NCI-H345 (cell line): ENCODE measurements at places on chromosomes 3 and 15.

DNA sequence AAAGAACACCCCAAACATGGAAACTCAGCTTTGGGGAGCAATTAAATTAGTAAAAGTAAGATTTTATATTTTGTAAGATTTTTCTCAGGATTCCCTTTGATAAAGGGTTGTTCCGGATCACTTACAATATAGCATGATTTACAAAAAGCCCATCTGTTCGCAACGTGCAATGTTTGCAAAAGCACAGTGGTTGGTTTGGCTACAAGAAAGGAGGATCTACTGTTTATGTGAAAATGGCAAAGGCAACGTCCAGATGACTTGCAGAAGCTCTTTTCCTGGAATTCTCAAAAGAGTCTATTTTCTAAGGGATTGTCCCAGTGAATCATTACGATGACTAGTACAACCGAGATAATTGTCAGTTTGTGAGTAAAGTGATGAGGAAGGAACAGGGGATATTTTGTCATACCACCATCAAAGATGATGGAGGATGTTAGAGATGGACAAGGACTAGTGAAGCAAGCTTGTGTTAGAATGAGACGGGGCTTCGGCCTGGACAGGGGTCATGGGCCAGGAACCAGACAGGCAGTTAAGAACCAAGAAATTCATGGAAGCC, 71.6 kb downstream of the CRYGS start:
- no peak for DNase-seq

DNA sequence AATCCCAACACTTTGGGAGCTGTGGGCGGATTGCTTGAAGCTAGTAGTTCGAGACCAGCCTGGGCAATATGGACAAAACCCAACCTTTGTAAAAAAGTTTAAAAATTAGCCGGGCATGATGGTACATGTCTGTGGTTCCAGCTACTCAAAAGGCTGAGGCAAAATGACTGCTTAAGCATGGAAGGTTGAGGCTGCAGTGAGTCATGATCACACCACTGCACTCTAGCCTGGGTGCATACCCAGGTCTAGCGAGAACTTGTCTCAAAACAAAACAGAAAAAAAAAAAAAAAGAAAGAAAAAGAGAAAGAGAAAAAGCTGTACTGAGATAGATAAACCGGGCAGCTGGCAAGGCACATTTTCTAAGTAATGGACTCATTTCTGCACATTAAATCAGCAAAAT, 10.6 kb downstream of the ARPP19 start:
- no peak for DNase-seq

GRCh38 chr3:20173844-20174410, 12.1 kb downstream of the SGO1 start:
- DNase-seq: no peak

DNA sequence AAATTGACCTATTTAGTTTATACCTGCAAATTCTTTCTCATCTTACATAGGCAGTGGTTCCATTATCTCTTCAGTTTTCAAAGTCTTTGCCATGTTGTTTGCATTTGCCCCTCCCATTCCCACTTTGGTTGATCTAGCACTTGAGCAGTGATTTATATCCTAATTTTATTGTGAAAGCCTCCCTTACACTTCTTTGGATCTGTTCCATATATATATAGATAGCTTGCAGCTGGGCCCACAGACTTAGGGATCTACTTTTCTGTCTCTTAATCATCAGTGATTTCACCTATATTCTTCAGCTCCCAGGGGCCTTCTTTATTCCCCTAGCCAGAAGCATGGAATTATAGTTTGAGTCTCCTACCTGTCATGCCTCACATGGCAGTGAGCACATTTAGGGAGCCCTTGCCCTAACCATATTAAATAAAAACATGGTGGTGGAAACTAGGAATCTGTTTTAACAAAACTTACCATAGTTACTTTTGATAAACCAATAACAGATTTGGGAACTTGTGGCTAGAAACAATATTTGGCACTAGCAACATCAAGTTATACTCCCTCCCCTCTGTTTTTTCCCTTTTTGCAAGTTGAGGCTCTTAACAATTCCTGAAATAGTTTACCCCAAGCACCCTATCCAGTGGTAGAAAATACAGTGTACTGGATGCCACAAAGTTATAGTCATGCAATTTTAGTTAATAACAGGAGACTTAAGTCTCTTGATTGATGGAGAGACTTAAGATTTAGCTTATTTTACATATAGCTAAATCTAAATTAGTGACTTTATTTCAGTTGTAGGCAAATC, 41.7 kb downstream of the ARIH1 start:
- peak; percentile 2 for DNase-seq

DNA sequence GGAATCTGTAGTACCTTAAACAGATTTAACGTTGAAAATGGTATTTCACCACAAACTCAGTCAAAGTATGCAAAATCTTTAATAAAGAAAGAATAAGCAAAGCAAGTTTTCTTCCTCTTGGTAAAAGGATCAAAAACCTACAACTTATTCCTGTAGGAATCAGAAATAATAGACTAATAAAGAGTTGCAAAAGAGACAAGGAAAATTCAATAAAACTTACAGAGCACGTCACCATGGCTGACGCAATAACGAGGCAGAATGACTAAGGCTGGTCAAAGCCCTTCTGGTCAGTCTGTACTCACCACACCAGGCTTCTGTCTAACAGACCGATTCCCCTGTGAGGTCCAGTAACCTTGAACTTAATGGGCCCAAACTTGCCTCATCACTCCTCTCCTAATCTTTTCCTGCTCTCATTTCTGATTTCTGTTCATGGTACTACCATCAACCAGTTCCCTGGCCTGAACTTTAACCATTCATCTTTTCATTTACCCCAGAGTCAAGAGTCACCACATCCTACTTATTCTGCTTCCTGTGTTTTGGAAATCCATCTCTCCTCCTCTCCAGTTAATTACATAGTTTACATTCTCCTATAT, 5.0 kb downstream of the MASP1 start:
- DNase-seq: no peak

- DNase-seq: no peak
Measured at GRCh38 chr15:68812597-68813431, 7.9 kb downstream of the ANP32A start.

DNA sequence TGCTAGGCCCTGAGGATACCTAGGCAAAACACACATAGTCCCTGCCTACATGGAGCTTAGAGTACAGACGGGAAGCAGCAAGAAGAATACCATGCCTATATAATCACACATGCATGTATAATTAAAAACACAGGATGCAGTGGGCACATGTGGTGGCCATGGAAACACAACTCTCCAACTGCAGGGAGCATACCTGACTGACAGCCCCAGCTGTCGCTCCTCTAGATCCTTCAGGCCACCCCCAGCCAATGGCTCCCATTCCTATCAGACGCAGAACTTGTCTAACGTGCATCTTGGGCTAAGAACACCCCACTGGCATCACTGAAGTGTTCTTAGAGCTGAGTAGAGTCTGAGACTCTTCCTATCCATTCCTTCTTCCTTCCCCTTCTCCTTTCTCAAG, 125.5 kb upstream of the FRMD4B start:
- no peak for DNase-seq

DNA sequence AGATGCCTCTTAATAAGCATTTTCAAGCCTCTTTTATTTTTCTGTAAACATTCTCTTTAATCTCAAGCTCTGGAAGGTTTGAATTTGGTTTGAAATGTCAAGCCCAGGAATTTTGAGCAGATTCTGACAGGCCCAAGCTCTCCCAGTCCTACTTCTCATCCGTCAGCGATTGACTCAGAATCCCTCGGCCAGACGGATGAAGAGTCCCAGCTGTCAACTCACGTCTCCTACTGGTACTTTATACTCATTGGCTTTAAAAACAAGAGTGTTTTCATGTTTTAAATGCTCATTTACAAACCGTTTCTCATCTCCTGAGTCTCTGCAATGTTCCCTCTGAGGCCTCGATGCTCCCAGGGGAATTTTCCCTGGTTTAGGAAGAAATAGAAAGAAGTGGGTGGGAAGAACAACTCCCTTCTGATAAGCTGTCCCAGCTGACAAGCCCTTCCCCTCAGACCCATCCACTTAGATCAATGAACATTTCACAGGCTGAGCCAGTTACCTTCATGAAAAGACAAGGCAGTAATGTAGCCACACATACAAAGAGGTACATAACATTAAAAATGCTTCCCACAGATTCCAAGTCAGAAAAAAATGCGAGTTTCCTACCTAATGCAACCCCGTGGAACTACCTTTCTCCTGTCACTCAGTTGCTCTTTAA, 478.2 kb upstream of the DPH6 start:
- no peak for DNase-seq
